ENCODE measurements at places on chromosomes 16 and 17.

GRCh38 chr16:27402964-27403600 lies 1.1 kb downstream of the IL21R start:
- peak; percentile 58 for DNase-seq

DNA sequence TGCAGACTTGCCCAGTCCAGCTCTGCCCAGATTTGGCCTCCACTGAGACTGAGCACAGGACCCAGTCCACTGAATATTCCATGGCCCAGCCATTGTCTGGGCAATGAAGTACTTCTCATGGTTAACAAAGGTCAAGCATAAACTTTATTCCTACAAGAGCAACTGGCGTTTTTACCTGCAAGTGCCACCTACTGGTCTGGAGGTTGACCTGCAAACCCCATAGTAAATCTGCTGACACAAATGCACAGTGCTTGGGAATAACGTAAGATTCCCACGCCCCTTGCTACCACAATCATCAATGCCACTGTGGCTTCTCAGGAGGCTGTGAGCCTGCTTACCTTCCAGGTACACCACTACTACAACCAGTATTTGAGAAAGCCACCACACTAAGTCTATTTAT lies 170.2 kb downstream of the CEP112 start:
- DNase-seq, result no peak

DNA sequence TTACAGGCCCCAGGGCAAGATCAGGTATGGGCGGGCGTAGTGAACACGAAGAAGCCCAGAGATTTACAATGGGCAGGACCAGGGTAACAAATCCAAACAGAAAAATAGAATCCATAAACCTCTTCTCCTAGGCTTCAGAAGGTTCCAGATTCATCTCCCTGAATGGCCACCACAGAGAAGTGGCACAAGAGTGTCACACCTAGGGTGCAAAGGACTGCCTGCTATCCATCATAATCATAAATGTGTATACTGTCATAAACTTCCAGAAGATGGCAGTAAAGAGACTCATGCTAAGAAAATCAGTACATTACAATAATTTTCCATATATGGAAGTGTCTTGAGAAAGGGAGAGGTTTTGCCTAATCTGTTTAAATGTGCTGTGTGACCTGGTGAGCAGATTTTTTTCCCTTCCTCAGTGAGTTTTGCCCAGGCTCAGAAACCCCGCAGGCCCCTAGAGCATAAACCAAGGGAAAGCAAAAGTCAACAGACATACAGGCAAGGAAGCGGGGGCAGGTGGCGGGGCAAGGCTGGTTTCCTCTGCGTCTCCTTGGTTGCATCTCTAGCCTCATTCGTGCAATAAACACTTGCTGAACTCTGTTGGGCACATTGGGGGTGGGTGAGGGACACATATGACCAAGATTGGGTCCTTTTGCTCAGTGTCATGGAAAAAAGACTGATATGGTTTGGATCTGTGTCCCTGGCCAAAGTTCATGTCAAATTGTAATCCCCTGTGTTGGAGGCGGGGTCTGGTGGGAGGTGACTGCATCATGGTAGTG lies 92.0 kb upstream of the CDH5 start:
- no peak for DNase-seq

DNA sequence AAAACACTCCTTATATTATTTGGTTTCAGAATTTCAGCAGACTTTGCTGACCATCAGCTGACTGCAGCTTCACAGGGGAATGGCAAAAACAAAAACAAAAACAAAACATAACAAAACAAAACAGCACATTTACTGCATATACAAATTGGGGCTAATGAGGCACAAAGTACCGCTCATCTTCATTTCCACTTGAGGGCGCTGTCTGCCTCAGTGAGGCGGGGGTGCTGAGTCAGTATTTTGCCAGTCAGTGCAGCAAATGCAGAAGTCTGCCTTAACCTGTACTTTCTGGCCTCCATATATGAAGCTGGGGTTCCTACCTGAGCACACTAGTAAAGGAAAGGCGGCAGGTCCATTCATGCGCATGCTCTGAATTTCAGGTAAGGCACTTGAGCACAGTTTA lies 13.5 kb upstream of the DYNLRB2 start:
- DNase-seq, result peak; percentile 14

- DNase-seq, result no peak
Observed at GRCh38 chr17:43768382-43768781, 9.8 kb upstream of the SOST start.

- no peak for DNase-seq
Observed at GRCh38 chr17:82545071-82545462, 25.5 kb downstream of the FOXK2 start.

- DNase-seq, result peak; percentile 77
Observed at GRCh38 chr16:57802341-57803133, at the start of gene KIFC3. TSS of gene KIFC3 (minus strand) at chr16:57802491. CDS start at chr16:57798243, 4,248 bp downstream.

DNA sequence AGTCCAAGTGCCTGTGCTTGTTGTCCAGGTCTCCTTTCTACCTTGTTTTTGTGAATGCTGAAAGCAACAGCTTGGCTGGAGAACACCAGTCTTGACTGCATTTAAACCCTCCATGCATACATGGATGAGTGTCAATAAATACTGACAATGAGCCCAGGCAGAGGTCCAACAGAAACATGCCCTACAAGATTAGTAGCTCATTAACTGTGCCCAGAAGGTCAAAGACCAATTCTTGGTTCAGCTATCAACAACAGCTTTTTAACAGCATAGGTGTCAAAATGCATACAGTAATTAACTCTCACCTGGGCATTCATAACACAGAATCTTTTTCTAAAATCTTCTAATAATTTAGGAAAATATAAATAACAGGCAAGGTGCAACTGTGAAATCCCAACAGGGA lies 63.2 kb downstream of the N4BP1 start:
- no peak for DNase-seq

All from activated CD8-positive, alpha-beta memory T cell treated with anti-CD3 and anti-CD28 coated beads, Interleukin-2, amount 50 U/mL, for 4 hours (primary cell).